ENCODE measurements at places on chromosomes 2 and 18. TPM values are rescaled to one million over a fixed set of nuclear protein-coding genes. Genes with fewer than 3 reads are reported as not detected.

The MTA3 gene
- total RNA-seq, result 33.5 TPM

The ANKRD53 gene
- total RNA-seq, result 0.91 TPM

The FAP gene
- 6.9 TPM for total RNA-seq

The PLCL1 gene
- total RNA-seq, result 5.6 TPM

The AMER3 gene
- total RNA-seq, result not detected

The MYO7B gene
- 4.2 TPM for total RNA-seq

The TIGD1 gene
- total RNA-seq, result 12.6 TPM

The SNORC gene
- 0.33 TPM for total RNA-seq

The EPB41L5 gene
- total RNA-seq, result 100 TPM

The YWHAQ gene
- 83.1 TPM for total RNA-seq

The RAB27B gene
- 17.6 TPM for total RNA-seq

DNA sequence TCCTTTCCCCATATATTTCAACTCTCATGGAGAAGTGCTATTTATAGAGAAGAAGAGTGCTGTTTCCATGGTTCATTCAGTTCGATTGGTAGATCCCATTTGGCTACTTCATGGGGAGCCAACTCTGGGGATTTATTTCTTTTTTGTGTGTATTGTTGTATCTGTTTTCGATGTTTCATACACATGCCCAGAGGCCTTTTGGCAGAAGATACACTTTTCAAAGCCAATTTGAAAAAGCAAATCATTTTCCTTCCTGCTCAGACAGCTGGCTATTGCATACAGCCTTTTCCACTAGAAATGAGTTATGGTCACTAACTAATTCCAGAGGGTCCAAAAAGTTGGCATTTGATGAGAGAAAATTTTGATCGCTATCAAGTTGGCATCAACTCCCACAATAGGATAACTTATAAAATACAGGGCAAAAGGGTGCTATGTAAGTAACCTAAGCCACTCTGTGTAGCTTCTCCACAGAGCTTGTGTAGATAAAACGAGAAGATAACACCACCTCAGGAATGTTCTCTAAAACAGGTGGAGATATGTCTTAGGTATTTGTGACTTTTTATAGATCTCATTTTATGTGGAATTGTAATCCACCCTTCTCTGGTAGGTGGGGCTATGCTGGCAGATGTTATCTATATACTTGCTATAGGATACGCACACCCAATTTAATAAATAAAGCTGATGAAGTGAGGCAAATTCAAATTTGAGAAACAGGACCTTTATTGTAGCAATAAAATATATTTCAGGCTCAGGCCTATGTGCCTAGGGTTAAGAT, 798.5 kb downstream of the SATB2 start:
- DNase-seq, result no peak

DNA sequence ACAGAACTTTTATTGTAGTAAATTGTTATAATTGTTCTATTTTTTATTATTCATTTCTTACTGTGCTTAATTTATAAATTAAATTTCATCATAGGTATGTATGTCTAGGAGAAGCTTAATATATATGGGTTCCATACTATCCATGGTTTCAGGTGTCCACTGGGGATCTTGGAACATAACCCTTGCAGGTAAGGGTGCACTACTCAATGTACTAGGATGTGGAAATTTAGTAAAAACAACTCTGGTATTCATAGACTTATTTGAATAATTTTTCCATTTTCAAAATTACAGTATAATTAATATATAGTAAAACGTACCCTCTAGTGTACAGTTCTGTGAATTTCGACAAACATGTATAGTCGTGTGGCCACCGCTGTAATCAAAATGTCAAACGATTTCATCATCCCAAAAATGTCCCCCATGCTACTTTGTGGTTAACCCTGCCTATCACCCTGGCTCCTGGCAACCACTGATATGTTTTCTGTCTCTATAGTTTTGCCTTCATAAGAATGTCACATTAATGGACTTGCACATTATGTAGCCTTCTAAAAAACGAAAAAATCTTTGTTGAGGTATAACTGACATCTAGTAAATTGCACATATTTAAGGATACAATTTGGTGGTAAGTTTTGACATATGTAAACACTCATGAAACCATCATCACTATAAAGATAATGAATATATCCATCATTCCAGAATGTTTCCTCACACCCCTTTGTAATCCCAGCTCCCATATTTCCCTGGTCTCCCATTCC, 45.7 kb downstream of the ARL5A start:
- no peak for DNase-seq

GRCh38 chr2:57453945-57454344, 592.7 kb upstream of the VRK2 start:
- DNase-seq, result no peak

DNA sequence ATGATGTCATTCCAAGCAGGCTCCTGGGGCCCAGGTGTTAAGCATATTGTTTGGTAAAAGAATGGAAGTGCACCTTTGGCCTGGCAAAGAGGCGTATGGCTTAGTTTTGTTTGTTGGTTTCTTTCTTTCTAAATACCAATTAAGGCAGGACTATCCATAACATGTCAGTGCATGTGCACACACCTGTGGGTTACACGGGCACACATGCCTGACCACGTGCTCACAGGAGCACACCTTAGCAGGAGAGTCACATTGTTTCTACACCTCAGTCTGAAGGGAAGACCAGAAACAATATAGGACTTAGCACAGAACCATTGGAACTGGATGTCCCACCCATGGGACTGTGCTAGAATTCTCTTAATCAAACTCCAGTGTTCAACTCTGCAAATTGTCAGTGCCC, 127.8 kb downstream of the FBXO15 start:
- DNase-seq, result no peak

- no peak for DNase-seq
Measured at GRCh38 chr2:189104934-189105333, 74.6 kb downstream of the COL5A2 start.

DNA sequence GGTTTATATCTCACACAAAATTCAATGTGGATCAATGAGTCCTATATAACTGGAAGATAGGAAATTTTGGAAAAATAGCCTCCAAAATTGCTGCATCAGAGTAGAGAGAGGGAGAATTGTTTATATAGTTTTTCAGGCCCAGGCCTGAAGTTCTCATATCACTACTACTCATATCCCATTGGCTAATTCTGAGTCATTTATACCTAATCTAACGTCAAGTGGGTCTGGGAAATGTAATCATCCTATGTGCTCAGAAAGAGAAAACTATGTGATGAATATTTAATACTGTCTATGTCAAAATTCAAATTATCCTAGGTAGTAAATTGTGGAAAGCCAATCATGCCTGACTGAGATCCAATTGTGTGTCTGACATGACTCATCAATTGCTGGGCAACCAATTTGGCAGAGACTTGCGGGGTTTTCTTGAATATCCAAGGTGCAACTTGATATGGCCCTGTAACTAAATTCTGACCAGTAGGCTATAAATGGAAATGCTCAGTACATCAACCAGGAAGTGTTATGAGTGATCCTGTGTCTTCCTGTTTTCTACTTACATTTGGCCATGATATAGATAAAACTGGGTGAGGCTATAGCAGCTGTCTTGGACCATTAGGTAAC, 744.4 kb downstream of the KCNJ3 start:
- DNase-seq, result no peak

DNA sequence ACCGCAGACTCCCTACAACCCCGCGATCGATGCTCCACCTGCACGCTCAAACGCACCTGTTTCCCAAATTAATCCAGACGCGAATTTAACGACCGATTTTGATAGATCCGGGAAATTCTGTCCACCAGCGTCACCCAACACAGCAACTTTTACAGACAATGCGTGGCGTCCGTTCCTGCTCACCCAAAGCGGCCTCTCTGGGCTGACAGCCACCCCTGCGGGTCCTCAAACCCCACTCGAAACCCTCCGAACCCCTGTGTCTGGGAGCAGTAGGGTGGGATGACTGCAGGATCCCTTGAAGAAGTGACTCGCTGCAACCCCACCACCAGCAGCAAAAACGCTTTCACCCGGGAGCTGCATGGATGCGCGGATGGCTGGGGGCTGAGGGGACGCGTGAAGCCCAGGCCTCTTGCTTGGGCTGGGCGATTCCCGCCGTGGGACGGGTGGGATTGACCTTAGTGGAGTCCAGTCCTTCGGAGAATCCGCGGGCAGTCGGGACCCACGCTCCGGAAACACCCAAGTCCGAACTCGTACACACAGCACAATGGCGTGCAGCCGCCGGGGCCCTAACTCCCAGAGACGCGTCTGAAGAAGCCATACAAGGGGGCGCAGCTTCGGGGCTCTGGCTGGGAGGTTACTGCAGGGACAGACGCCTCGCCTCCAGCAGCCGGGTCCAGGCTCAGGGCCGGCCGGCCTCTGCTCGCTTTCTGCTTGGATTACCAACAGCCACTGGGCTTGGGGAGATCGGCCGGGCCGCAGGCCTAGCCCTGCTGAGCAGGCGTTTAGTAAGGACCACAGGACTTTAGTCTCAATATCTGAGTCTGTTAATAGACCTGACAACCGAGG, 31.1 kb upstream of the ATP6V1B1 start:
- peak; percentile 71 for DNase-seq

- DNase-seq, result no peak
Measured at GRCh38 chr2:230525682-230526081, 109.7 kb downstream of the SP100 start.

DNA sequence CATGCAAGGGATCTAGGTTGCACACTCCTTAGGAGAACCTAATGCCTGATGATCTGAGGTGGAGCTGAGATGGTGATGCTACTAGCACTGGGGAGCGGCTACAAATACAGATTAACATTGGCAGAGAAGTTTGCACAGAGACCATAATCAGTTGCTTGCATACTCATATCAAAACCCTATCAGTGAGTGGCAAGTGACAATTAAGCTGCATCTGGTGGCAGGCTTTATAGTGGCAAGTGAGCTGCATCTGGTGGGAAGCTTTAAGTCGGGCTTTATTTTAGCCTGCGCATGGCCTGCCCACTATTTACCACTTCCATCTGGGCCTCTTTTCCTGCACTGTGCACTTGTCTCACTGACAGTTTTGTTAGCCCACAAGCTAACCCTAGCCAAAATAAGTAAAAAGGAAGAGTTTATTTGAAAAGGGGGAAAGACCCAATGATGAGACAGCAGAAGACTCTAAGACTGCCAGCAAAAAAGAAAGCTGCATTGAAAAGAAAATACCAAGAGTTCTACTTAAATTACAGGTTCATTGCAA, 140.9 kb upstream of the B3GNT2 start:
- DNase-seq, result no peak

- DNase-seq, result no peak
Measured at GRCh38 chr18:6566338-6566911, 151.7 kb upstream of the L3MBTL4 start.

- peak; percentile 94 for DNase-seq
Measured at GRCh38 chr2:85826990-85827878, 61.6 kb downstream of the ST3GAL5 start.

GRCh38 chr2:45131587-45131986, 122.3 kb upstream of the SIX2 start:
- DNase-seq, result no peak

- no peak for DNase-seq
Measured at GRCh38 chr2:230798769-230799399, 65.9 kb upstream of the ITM2C start.

- no peak for DNase-seq
Measured at GRCh38 chr18:55452123-55452611, 135.8 kb downstream of the TCF4 start.

DNA sequence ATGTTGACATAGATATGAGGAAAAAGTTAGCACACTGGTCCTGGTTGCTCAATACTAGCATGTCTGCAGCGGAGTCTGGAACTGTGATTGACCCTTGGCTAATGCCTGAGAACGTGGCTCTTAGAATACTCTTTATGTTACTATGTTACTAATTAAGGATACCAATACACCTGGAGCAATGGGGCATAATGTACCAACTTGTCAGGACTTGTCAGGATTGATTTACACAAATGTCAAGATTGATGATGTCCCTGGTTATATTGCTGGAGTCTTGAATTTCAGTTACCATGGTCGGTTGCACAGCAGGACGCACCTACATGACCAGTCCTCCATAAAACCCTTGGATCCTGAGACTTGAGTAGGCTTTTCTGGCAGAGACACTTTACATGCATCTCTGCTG, 810.9 kb downstream of the CPS1 start:
- DNase-seq, result no peak

DNA sequence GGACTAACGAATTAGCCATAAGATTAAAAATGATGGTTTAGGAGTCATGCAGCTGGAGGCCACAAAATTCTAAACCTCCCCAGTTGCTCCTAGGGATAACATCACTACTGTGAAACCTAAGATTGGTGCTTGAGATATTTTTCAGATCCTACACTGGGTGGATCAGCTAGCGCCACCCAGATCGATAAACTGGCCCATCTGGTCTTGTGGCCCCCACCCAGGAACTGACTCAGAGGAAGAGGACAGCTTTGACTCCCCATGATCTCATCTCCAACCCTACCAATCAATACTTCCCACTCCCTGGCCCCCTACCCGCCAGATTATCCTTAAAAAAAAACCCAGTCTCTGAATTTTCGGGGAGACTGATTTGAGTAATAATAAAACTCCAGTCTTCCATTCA, 5.5 kb downstream of the GALNT14 start:
- DNase-seq, result no peak

DNA sequence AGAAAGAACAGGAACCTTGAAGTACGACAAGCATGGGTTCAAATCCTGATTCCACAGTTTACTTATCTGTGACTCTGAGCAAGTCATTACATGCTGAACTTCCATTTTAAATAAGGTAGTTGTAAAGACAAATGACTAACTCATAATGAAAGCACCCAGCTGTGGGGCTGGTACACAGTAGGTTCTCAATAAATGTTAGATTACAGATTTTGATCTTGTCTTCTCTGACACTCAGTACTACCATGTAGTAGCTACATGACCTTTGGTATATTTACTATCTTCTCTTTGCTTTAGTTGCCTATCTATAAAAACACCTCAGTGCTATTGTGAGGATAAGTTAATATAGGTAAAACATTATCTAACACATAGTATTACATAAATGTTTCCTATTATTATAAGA, 3.2 kb downstream of the TRAK2 start:
- no peak for DNase-seq

DNA sequence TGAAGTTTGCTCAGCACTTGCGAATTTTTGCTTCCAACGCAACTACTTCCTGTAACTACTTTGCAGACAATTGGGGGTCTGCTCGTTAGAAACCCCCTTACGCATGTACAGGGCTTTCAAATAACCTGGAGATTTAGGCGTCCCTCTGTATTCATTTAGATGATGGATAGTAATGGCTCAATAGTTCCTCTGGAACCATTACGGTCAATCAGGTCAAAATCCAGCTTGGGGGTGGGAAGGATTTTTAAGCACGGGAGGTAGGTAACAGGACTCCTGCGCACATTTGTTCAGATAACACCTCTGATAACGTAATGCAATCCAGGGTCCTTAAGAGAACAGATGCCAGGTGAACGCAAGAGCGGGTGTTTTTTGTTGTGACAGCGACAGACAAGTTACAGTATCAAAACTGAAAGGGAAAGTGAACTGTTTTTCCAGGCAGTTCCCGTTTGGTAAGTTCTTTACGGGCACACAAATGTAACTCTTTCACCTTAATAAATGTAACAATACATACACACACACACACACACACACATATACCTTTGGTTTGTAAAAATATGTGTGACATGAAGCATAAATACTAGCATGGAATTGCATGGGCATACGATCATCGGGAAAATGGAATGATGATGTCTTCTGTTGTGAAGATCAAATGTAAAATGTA, 3.8 kb upstream of the OSR1 start:
- DNase-seq, result no peak

GRCh38 chr2:209425471-209426071, 1.7 kb downstream of the MAP2 start:
- no peak for DNase-seq
